Stimulated activated CD8-positive, alpha-beta memory T cell treated with anti-CD3 and anti-CD28 coated beads, Interleukin-2, amount 100 ng/mL, for 1 hour (primary cell): ENCODE measurements at places on chromosomes 5 and 9.
A peak's percentile ranks its signal among the peaks of the same experiment; 100 is the strongest.

GRCh38 chr5:95526871-95527270 lies 27.9 kb downstream of the SKIC3 start:
- DNase-seq: no peak

DNA sequence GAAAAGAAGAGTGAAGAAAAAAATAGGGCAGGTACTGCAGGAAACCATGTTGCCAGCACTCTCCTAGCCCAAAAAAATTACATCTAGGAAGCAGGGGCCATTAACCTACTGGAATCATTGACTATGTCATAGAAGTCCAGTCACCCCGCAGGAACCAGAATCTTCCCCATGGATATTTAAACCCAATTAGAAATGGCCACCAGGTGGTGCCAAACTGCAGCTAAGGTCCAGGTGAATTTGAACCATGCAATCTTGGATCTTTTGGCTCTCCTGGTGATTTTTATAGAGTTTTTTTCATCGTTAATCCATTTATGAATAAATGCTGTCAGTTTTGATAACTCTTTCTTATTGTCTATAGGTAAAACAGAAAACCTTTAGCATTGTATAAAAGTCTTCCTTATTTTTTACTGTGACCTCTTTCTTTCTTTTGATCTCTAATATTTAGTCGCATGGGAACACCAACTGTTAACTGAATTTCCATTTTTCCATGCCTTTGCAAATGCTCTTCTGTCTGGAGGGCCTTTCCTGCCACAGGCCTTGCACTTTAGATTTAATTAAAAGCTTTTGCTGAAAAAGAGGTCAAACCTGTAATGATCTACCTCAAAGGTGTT lies 147.5 kb upstream of the FGF10 start:
- no peak for DNase-seq

GRCh38 chr5:19229179-19229835 lies 758.7 kb downstream of the CDH18 start:
- DNase-seq: no peak

- no peak for DNase-seq
These were observed 34.6 kb upstream of the CCL21 start for GRCh38 chr9:34744295-34745221.

- no peak for DNase-seq
These were observed 8.7 kb downstream of the RHOBTB3 start for GRCh38 chr5:95739857-95740256.

DNA sequence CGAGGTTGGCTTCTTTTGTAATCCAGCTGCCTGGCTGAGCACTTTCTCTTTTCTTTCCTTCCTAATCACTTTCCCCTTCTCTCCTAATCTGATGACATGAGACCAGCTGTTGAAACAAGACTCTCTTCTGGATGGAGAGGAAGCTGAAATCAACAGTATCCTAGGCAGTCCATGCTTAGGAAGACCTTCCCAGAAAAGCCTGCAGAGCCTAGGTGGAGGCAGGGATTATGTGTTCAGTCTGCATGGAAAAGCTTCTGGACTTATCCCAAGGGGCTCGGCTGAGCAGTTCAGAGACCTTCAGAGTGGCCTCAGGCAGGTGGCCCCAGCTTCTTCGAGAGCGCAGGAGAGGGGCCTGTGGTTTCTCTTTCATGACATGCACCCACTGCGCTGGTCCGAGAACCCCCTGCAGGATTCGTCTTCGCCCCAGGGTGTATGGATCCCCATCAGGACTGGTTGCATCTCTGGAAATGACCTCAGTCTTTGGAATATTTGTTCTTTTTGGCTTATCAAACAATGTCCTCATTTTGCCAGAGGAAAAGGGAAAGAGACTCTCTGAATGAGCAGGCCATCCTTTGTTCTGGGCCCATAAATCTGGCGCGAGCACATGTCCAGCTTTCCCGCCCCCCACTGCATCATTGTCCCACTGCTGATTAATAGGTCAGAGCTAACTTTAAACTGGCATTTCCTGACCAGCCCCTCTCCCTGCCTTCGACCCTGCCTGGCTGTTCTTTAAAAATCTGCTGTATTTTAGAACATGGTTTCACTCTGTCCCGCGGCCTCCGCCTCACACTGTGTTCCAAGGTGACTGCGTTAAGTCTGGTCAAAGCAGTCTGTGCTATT lies 177.9 kb upstream of the KLF4 start:
- DNase-seq: no peak

DNA sequence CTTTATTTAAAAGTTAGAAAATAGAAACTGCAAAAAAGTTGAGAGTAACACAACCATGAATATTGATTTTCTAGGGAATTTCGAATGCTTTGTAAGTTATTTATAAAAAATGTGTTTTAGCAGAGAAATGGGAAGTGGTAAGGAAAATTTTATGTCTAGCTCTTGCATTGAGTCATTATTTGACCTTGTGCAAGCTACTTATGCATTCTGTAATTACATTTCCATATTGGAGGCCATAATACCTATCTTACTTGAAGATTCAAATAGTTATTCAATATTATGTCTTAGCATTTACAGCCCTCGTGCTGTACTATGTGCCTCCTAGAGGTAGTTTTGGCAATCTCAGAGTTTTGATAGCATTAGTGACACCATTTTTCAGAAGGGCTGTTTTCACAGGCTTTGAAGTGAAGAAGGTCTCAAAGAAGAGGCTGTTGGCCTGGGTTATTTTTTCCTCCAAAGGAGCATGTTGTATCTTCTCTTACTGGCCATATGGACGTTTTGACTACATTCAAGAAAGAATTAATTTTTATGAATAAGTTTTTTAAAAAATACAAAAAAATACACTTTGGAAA lies 7.4 kb upstream of the DAP start:
- DNase-seq: no peak

DNA sequence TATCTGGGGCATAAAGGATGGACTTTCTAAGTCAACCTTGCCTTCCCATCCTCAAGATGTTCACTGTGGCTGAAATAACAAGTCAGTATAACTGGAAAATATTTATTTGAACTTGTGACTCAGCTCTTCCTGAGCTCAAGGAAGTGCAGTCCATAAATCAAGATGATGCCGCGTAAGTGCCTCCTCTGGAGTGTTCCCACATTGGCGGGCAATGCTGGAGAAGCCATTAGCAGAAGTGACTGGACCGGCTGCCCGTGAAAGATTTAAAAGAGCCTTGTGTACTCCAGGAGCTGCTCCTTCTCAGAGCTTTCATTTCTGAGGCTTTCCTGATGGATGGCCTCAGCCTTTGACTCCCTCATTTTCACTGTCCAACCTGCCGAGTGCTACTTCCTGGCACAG lies 17.4 kb downstream of the TMOD1 start:
- DNase-seq: no peak

DNA sequence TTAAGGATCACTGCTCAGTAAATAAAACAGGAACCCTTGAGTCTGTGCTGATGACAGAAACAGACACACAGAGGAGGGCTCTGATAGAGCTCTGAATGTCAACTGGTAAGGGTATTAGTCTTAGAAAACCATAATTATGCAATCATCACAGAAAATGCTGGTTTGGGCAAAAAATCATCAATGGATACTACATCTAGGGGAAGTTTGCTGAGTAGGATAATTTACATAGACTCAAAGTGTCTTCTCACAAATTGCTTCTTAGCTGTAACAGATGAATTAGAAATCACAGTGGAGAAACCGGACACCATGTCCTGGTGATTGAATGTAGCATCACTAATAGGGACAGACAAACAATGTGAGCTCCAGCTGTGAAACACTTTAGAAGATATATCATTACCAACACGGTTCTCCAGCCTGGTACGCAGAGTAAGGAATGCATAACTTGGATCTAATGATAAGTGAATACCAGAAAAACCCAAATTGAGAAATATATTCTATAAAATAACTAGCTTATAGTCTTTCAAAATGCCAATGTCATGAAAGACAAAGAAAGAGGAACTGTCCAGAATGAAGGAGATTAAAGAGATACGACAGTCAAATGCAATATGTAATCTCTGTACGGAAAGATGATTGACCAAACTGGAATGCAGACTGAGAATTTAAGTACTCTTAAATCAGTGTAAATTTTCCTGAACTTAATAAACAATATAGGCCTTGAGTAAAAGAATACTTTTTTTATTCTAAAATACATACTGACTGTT lies 17.3 kb downstream of the CHD1 start:
- DNase-seq: no peak

- no peak for DNase-seq
These were observed 169.1 kb downstream of the DMRT2 start for GRCh38 chr9:1219284-1219683.

DNA sequence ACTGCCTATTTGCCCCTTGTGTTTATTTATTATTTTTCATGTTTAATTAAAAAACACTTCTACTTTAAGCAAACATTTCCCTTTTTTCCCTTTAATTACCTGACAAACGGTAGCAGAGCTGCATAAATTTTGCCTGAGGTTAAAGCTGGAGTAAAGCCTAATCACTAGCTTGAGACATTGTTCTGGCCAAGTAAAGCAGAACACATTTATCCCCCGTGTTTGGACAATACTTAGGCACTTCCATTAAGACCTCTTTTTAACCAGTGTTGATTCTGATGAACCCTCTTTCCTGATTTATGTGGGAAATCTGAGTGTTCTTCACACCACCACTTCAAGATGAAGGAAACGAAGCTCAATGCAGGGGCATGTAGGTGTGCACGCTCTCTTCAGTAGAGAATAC lies 54.5 kb downstream of the BNC2 start:
- DNase-seq: no peak

DNA sequence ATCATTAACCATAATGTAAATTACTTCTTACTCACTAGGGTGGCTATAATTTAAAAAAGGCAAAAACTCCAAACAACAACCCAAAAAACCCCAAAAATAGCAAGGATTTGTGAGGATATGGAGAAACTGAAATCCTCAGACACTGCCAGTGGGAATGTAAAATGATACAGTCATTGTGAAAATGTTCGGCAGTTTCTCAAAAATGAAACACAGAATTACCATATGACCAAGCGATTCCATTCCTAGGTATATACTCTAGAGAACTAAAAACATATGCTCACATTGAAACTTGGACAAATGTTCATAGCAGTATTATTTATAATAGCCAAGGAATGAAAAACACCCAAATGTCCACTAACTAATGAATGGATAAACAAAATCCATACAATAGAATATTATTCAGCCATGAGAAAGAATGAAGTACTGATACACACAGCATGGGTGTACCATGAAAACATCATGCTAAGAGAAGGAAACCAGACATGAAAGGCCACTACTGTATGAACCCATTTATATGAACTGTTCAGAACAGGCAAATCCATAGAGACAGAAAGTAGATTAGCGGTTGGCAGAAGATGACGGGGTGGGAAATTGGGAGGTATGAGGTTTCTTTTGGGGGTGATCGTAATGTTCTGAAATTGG lies 119.1 kb downstream of the MAPKAP1 start:
- DNase-seq: no peak

GRCh38 chr5:55988979-55989638 lies 5.7 kb downstream of the IL6ST start:
- no peak for DNase-seq

GRCh38 chr9:97363661-97364299 lies 48.1 kb upstream of the TDRD7 start:
- no peak for DNase-seq

DNA sequence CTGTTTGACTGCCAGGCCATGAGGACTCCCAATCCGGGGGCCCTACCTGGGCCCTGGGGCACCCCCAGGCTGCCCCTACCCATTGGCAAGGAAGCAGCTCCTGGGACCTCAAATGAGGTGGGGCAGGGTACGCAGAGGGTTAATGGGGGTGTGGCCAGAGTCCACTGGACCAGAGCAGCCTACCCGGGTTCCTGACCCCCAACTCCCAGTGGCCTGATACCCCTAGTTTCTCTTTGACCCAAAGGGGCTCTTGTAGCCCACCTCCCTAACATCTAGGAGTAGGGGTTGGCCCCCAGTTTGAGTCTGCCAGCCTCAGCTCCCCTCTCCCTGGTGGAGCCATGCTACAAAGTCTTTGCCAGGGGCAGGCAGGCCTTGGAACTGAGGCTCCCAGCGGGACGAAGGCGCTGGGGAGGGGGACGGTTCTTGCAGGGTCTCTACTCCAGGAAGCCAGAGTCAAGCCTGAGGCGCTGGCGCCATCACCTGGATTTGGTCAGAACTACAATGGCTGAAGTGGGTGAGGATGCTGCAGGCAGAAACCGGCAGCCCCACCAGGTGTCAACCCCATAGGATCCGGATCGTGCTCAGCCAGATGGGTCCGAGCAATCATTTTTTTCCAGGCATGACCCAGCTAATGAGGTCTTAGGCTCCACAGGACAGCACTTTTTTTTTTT lies 8.4 kb upstream of the CERCAM start:
- peak; percentile 16 for DNase-seq

DNA sequence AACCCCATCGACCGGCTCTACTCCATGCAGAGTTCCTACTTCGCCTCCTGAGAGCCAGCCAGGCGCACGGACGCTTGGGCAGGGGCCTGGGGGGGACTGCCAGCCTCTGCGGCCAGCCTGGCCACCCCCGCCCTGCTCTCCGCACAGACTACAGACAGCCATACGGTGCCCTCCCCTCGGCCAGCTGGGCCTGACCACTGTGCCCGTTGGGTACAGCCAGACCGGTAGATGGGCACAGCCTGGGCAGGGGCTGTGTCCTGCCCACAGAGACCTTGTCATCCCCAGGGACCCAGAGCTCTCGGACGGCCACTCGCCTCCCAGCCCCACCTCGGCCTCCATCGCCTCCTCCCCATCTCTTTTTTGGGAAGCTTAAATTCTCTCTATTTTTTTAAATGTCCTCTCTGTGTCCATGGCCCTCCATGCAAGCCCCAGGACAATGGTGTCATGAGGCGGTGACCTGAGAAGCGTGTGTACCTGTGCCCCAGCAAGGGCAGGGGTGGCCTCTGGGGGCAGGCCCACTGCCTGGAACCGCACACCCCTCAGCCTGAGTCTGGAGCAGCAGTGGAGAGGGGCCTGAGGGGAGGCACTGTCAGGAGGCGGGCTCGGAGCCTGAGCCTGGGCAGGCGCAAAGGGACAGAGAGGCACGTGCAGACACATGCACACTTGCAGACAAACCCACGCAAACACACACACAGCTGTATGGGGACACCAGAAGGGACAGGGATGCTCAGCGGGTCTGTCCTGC lies 82.8 kb downstream of the LMX1B start:
- no peak for DNase-seq

- DNase-seq: no peak
These were observed 33.5 kb downstream of the ELOVL7 start for GRCh38 chr5:60810438-60811085.

GRCh38 chr5:102628441-102629175 lies 126.5 kb upstream of the PAM start:
- DNase-seq: no peak

DNA sequence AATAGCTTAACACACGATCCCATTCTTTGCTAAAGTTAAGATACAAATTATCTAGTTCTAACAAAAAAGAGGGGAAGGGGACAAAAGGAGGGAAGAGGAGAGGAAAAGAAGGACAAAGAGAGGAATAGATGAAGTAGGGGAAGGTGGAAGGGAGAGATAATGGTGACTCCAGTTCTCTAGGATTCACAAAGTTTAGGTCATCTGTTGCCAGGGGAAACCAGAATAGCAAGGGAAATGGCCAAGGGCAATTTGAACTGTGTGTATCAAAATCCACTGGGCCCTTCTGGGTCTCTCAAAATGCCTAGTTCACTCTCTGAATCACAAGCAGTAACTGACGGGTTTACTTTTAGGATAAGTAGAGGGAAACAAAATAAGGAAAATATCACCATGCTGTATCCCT lies 7.6 kb downstream of the SLC24A2 start:
- DNase-seq: no peak
